ENCODE measurements at places on chromosomes 2 and 18.

DNA sequence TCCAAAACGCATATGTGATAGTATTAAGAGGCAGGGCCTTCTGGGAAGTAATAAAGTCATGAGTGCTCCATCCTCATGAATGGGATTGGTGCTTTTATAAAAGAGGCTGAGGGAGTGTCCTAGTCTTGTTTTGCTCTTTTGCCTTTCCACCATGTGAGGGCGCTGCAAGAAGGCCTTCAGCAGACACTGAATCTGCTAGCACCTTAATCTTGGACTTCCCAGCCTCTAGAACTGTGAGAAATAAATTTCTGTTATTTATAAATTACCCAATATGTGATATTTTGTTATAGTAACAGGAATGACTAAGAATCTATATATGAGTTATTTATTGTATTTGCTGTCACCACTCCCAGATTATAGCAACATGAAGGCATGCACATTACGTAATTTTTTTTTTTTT is 63.5 kb downstream of the PLA2R1 start:
- no peak for DNase-seq

DNA sequence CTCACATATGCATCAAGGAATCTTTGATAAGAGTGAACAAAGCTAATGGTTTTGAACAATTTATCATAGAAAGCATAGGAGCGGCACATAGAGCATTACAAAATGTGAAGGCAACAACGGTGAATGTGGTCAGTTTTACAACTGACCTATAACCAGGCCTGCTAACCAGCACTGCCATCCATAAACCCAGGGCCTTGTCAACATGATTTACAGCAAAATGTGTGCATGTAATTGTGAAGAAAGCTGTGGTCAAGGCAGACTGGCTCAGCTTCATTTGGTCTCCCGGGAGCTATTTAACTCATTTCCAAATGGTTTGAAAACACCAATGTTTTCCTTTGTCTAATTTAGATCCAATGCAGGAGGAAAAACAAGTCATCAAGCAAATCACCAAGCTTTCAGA is 119.8 kb downstream of the DHRS9 start:
- DNase-seq: no peak

- DNase-seq: no peak
Observed at GRCh38 chr18:7059276-7059675, 58.3 kb downstream of the LAMA1 start.

DNA sequence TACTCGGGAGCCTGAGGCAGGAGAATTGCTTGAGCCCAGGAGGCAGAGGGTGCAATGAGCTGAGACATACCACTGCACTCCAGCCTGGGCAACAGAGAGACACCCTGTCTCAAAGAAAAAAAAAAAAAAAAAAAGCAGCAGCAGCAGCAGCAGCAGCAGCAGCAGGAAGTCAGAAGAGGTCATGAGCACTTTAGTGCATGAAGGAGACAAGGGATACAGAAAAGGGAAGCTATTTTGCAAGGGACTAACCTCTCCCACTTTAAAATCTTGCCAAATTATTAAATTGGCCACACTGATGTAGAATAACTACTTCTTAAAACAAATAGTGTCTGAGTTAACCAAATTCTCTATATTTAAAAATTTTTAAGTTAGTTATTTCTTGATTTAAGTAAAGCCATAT is 113.4 kb upstream of the PDE1A start:
- no peak for DNase-seq

GRCh38 chr2:174011173-174011572 is 46.0 kb upstream of the SP3 start:
- no peak for DNase-seq

GRCh38 chr2:27591745-27592144 is 8.9 kb downstream of the ZNF512 start:
- no peak for DNase-seq

Data from brain (organoid and tissue), 16 donors.